ENCODE measurements at places on chromosomes 5 and 9. TPM values are rescaled to one million over a fixed set of nuclear protein-coding genes. Genes with fewer than 3 reads are reported as not detected.

GRCh38 chr5:148974642-148975327, 88.1 kb downstream of the SH3TC2 start:
- no peak overlapping the region for H3K4me3 ChIP-seq
- no peaks in the 10 kb centered on the region for H3K27me3 ChIP-seq
- no peak overlapping the region for H3K27ac ChIP-seq
- DNase-seq: no peak
- H3K36me3 ChIP-seq: no peaks in the 10 kb centered on the region
- peaks cover 42% of the 10 kb centered on the region for H3K4me1 ChIP-seq

- H3K4me3 ChIP-seq: no peak overlapping the region
- H3K36me3 ChIP-seq: no peaks in the 10 kb centered on the region
- H3K27ac ChIP-seq: peak overlapping the region; percentile 80
- peak; percentile 28 for DNase-seq
These were observed 2.2 kb upstream of the ZNF366 start for GRCh38 chr5:72509401-72509800.

DNA sequence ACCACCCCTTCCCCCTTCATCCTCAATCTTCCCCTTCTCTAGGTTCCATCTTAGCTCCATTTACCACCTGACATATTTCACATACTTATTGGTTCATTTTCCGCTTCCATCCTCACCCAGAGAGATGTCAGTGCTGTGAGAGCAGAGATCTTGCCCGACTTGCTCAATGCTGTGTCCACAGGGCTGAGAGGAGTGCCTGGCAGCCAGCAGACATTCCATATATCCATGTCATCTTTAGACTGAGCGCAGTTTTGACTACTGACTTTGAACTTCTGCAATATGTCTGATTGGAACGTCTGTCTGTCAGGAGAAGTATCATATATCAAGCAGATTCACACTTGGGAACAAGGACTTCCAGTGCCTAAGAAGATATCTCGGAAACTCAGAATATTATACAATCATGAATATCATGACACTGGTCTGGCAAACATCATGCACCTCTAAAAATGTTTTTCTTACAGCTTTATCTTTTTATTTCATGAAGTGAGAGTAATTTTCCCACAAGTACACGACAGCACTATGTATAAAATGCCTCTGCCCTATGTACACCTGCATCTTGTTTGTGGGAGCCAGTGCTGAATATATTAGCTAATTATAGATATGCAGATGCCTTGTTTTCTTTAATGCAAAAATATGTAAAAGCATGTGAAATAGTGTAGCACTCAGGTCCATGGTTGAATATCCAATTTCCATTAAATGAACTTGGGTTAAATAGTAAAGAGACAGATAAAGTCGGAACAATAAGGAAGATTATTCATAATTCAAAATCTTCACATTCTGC, 454.0 kb upstream of the DAP start:
- H3K27ac ChIP-seq: no peak overlapping the region
- no peaks in the 10 kb centered on the region for H3K36me3 ChIP-seq
- no peaks in the 10 kb centered on the region for H3K4me1 ChIP-seq

- no peak overlapping the region for H3K4me3 ChIP-seq
- no peaks in the 10 kb centered on the region for H3K4me1 ChIP-seq
- no peaks in the 10 kb centered on the region for H3K27me3 ChIP-seq
- H3K27ac ChIP-seq: no peak overlapping the region
- DNase-seq: no peak
These were observed 13.4 kb downstream of the FGD3 start for GRCh38 chr9:92960561-92961290.

- no peak for DNase-seq
- H3K27ac ChIP-seq: no peak overlapping the region
- H3K27me3 ChIP-seq: no peaks in the 10 kb centered on the region
- H3K4me3 ChIP-seq: peak overlapping the region; percentile 56
These were observed 16.9 kb upstream of the FBP1 start for GRCh38 chr9:94656200-94656599.

DNA sequence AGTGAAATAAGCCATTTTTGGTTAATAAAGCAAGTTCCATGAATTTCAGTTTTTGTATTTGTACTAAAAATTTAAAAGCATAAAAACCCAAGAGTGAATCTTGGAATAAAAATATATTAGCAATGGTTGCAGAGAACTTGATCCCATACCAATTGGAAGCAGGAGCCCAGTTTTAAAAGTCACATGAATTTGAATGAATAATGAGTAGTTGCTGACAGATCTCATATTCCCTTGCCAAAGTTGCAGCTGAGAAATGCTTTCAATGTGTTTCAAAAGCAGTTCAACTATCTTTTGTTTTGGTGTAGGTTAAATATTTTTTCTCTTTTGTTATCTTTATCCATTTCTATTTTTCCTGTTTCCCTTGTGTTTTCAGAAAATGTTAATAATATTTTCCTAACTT, 818.6 kb downstream of the CDH18 start:
- H3K4me1 ChIP-seq: no peaks in the 10 kb centered on the region
- no peaks in the 10 kb centered on the region for H3K36me3 ChIP-seq
- no peaks in the 10 kb centered on the region for H3K27me3 ChIP-seq

DNA sequence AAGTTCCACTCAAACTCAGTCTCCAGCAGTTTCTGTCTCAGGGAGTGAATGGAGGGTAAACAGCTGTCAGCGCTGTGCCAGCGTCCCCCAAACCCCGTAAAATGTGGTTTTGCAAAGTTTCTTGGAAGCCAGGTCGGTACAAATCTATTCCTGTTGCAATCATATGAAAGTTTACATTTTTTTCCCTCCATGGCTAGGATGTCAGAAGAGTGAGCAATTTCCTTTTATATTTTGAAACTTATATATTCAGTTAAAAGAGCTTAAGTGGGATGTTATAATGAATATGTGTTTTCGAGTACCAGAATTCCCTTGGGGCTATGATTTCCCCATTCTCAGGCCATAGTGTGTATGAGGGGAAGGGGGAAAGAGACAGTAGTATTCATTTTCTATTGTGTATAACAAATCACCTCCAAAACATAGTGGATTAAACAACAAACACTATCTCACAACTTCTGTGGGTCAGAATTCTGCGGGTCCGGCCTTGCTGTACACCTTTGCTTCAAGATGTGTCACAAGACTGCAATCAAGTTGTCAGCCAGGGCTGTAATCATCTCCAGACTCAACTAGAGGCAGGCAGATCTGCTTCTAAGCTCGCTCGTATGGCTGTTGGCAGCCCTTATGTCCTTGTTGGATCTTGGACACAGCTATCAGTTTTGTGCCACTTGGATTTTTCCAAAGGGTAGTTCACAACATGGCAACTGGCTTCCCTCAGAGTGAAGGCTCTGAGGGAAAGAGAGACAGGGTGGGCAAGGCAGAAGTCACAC, 107.4 kb downstream of the SNX18 start:
- peaks cover 19% of the 10 kb centered on the region for H3K4me1 ChIP-seq
- no peaks in the 10 kb centered on the region for H3K27me3 ChIP-seq
- no peak for DNase-seq
- H3K27ac ChIP-seq: no peak overlapping the region
- H3K36me3 ChIP-seq: no peaks in the 10 kb centered on the region

GRCh38 chr9:75001719-75002421, 26.2 kb downstream of the CARNMT1 start:
- no peaks in the 10 kb centered on the region for H3K36me3 ChIP-seq
- H3K4me3 ChIP-seq: no peak overlapping the region
- no peaks in the 10 kb centered on the region for H3K27me3 ChIP-seq
- no peak overlapping the region for H3K27ac ChIP-seq
- no peaks in the 10 kb centered on the region for H3K4me1 ChIP-seq

GRCh38 chr5:143315929-143316328, 87.6 kb downstream of the NR3C1 start:
- H3K4me1 ChIP-seq: peaks cover 54% of the 10 kb centered on the region
- no peaks in the 10 kb centered on the region for H3K36me3 ChIP-seq
- DNase-seq: no peak
- H3K27me3 ChIP-seq: no peaks in the 10 kb centered on the region
- H3K4me3 ChIP-seq: no peak overlapping the region

- no peaks in the 10 kb centered on the region for H3K36me3 ChIP-seq
- no peak overlapping the region for H3K27ac ChIP-seq
- H3K4me1 ChIP-seq: peaks cover 3% of the 10 kb centered on the region
- H3K4me3 ChIP-seq: peak overlapping the region; percentile 67
- no peak for DNase-seq
These were observed 213.3 kb downstream of the SEMA6A start for GRCh38 chr5:116361171-116361967.

- no peak for DNase-seq
- no peak overlapping the region for H3K27ac ChIP-seq
- no peaks in the 10 kb centered on the region for H3K4me1 ChIP-seq
- no peaks in the 10 kb centered on the region for H3K27me3 ChIP-seq
- H3K4me3 ChIP-seq: no peak overlapping the region
These were observed 79.2 kb downstream of the DOCK2 start for GRCh38 chr5:169716287-169716686.

GRCh38 chr9:132744881-132745755, 74.9 kb downstream of the GTF3C4 start:
- no peaks in the 10 kb centered on the region for H3K36me3 ChIP-seq
- no peaks in the 10 kb centered on the region for H3K4me1 ChIP-seq
- no peak overlapping the region for H3K4me3 ChIP-seq
- no peak overlapping the region for H3K27ac ChIP-seq
- DNase-seq: no peak

DNA sequence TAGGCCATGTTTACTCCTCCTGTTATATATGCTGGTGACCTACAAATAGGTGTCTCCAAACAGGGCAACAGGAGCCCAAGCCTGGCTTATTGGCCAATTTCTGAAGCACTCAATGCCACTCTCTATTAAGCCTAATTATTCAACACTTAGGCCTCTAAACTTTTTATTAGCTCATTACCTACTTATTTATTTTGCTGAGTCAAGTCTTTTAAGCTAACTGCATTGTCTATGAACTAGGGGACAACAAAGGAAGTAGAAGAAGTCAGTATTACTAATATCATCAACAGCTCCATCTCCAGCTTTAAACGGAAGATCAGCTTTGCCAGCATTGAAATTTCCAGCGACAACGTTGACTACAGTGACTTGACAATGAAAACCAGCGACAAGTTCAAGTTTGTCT, 28.2 kb downstream of the GABRP start:
- DNase-seq: no peak
- no peaks in the 10 kb centered on the region for H3K4me1 ChIP-seq
- no peak overlapping the region for H3K4me3 ChIP-seq
- no peaks in the 10 kb centered on the region for H3K36me3 ChIP-seq
- no peak overlapping the region for H3K27ac ChIP-seq

ACOT12 gene
- total RNA-seq: 2.3 TPM

PCDHGA6 gene
- total RNA-seq: 13.1 TPM

ZNF300 gene
- total RNA-seq: 8.0 TPM

SPINK6 gene
- total RNA-seq: not detected

PPP3R2 gene
- total RNA-seq: not detected

MEF2C gene
- 94.0 TPM for total RNA-seq

OTP gene
- not detected for total RNA-seq
